ENCODE measurements at places on chromosomes 4 and X. TPM values are rescaled to one million over a fixed set of nuclear protein-coding genes. Genes with fewer than 3 reads are reported as not detected.

Gene SMIM31
- not detected for total RNA-seq

Gene INTS12
- 21.9 TPM for total RNA-seq

Gene STAG2
- total RNA-seq = 51.2 TPM

Gene CLCN4
- 7.2 TPM for total RNA-seq

Gene IL2
- not detected for total RNA-seq

Gene SMIM43
- total RNA-seq = not detected

Gene CLOCK
- total RNA-seq = 20.4 TPM

Gene PDLIM3
- 30.7 TPM for total RNA-seq

Gene ADGRA3
- 27.3 TPM for total RNA-seq

Gene STK32B
- total RNA-seq = 2.9 TPM

Gene UGT2B11
- not detected for total RNA-seq

Gene ERAS
- not detected for total RNA-seq

Gene PDE5A
- 2.2 TPM for total RNA-seq

- H3K4me1 ChIP-seq = peaks cover 20% of the 10 kb centered on the region
- H3K36me3 ChIP-seq = no peaks in the 10 kb centered on the region
- no peak for DNase-seq
- H3K27me3 ChIP-seq = no peaks in the 10 kb centered on the region
- H3K4me3 ChIP-seq = no peak overlapping the region
- no peak overlapping the region for H3K27ac ChIP-seq
Observed at GRCh38 chr4:30835044-30835443, 114.9 kb downstream of the PCDH7 start.

DNA sequence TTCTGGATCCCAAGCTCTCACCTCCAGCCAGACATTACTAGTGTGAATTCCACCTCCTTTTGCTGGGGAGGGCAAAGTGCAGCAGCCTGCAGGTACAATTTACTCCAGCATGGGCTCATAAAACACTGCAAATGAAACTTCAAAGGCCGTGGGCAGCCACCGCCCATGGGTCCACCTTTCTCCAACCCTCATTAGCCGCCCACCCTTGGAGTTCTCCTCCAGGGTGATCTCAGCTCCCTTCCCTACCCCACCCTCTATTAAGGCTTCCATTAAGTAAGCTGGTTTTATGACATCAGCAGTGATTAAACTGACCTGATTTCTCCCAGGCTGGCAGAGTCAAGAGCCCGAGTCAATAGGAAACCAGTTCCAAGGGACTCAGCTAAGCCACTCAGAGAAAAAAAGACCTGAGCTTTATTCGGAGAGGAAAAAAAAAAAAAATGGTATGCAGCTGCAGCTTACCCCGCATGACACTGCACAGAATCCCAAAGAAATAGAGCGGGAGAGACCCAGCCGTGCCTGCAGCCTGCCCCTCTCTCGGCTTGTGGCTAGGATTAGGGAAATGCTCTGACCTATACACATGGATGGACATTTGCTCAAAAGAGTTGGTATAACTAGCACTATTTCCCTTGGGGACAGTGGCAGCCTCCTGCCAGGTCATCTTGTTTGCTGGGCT lies 319.6 kb downstream of the PTTG2 start:
- no peak overlapping the region for H3K4me3 ChIP-seq
- H3K27ac ChIP-seq = no peak overlapping the region
- H3K4me1 ChIP-seq = no peaks in the 10 kb centered on the region
- no peak for DNase-seq
- no peaks in the 10 kb centered on the region for H3K36me3 ChIP-seq
- H3K27me3 ChIP-seq = peaks cover 7% of the 10 kb centered on the region

DNA sequence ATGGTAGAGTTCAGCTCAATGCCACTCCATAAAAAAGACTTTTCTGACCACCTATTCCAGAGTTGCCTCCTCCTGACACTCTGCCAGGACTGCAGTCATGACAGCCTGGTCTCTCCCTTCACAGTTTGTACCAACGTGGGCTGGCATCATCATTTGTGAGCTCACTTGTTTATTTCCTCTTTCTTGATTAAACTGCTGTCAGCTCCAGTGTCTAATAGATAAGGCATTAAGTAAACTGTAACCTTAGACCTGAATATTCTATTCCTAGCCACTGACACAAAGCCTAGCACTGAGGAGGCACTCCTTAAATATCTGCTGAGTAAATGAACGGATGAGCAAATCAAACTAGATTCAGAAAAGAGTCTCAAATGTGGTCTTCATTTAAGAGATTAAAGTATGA lies 48.7 kb downstream of the DDX60 start:
- no peaks in the 10 kb centered on the region for H3K4me1 ChIP-seq
- no peak overlapping the region for H3K4me3 ChIP-seq
- DNase-seq = no peak
- H3K36me3 ChIP-seq = no peaks in the 10 kb centered on the region

GRCh38 chr4:139802488-139802887 lies 136.9 kb downstream of the MGST2 start:
- no peaks in the 10 kb centered on the region for H3K36me3 ChIP-seq
- H3K27me3 ChIP-seq = no peaks in the 10 kb centered on the region
- no peak overlapping the region for H3K4me3 ChIP-seq
- DNase-seq = no peak

GRCh38 chr4:1183985-1184773 lies 11.8 kb upstream of the SPON2 start:
- no peak overlapping the region for H3K27ac ChIP-seq
- no peak overlapping the region for H3K4me3 ChIP-seq
- DNase-seq = no peak
- H3K36me3 ChIP-seq = no peaks in the 10 kb centered on the region
- no peaks in the 10 kb centered on the region for H3K27me3 ChIP-seq
- H3K4me1 ChIP-seq = no peaks in the 10 kb centered on the region

DNA sequence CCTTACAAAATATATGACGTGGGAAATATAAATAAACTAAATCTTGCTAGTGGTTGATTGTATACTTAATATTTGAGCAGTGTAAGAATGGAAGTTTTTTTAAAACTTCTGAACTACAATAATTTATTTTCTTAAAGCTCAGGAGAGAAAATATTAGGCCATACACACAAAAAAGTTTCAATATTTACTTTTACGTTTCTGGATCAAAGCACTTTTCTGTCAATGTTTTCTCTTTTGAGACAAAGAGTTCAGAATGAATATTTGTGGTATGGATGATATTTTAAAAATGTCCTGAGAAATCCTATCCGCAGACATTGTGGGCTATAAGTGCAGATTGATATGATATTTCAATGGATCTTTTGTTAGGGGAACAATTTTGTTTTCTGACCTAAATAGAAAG lies 109.9 kb downstream of the TLL1 start:
- DNase-seq = peak; percentile 14
- no peak overlapping the region for H3K4me3 ChIP-seq
- H3K27me3 ChIP-seq = no peaks in the 10 kb centered on the region
- H3K4me1 ChIP-seq = no peaks in the 10 kb centered on the region

GRCh38 chr4:131613824-131614216 lies 1535.3 kb upstream of the PCDH10 start:
- no peaks in the 10 kb centered on the region for H3K27me3 ChIP-seq
- H3K36me3 ChIP-seq = no peaks in the 10 kb centered on the region
- H3K4me1 ChIP-seq = no peaks in the 10 kb centered on the region
- no peak overlapping the region for H3K4me3 ChIP-seq
- no peak overlapping the region for H3K27ac ChIP-seq

GRCh38 chr4:81505004-81505598 lies 33.4 kb upstream of the RASGEF1B start:
- H3K36me3 ChIP-seq = no peaks in the 10 kb centered on the region
- no peak overlapping the region for H3K4me3 ChIP-seq
- H3K27ac ChIP-seq = no peak overlapping the region
- DNase-seq = no peak

GRCh38 chr4:66169341-66169740 lies 499.1 kb upstream of the EPHA5 start:
- H3K4me3 ChIP-seq = no peak overlapping the region
- no peaks in the 10 kb centered on the region for H3K36me3 ChIP-seq
- no peak overlapping the region for H3K27ac ChIP-seq
- no peaks in the 10 kb centered on the region for H3K4me1 ChIP-seq
- peak; percentile 2 for DNase-seq
- no peaks in the 10 kb centered on the region for H3K27me3 ChIP-seq

GRCh38 chr4:166014411-166014810 lies 141.4 kb downstream of the TLL1 start:
- H3K27me3 ChIP-seq = no peaks in the 10 kb centered on the region
- no peak overlapping the region for H3K4me3 ChIP-seq
- H3K27ac ChIP-seq = no peak overlapping the region
- no peaks in the 10 kb centered on the region for H3K4me1 ChIP-seq
- peak; percentile 2 for DNase-seq

DNA sequence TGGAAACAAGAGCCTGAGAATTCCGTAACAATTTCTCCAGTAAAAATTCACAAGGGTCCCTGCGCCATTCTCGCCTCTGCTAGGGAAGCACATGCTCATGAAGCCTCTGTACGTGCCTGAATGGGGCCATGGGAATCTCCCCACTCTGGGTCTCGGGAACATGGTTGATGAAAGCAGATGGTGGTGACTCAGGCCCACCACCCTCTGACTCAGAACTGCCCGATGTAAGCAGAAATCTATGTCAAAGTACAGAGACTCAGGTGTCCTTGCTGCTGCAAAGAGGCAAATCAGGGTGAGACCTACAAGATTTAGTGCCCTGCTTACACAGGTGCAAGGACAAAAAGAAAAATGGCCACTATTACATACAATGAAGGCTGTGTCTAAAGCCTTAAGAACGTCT lies 65.0 kb downstream of the SCD5 start:
- no peaks in the 10 kb centered on the region for H3K27me3 ChIP-seq
- H3K4me1 ChIP-seq = peaks cover 9% of the 10 kb centered on the region
- DNase-seq = peak; percentile 76
- no peak overlapping the region for H3K4me3 ChIP-seq
- no peak overlapping the region for H3K27ac ChIP-seq

- no peak for DNase-seq
- no peaks in the 10 kb centered on the region for H3K36me3 ChIP-seq
- H3K4me3 ChIP-seq = no peak overlapping the region
- no peaks in the 10 kb centered on the region for H3K27me3 ChIP-seq
- H3K27ac ChIP-seq = no peak overlapping the region
- no peaks in the 10 kb centered on the region for H3K4me1 ChIP-seq
Observed at GRCh38 chr4:78767350-78767749, 8.8 kb upstream of the BMP2K start.

DNA sequence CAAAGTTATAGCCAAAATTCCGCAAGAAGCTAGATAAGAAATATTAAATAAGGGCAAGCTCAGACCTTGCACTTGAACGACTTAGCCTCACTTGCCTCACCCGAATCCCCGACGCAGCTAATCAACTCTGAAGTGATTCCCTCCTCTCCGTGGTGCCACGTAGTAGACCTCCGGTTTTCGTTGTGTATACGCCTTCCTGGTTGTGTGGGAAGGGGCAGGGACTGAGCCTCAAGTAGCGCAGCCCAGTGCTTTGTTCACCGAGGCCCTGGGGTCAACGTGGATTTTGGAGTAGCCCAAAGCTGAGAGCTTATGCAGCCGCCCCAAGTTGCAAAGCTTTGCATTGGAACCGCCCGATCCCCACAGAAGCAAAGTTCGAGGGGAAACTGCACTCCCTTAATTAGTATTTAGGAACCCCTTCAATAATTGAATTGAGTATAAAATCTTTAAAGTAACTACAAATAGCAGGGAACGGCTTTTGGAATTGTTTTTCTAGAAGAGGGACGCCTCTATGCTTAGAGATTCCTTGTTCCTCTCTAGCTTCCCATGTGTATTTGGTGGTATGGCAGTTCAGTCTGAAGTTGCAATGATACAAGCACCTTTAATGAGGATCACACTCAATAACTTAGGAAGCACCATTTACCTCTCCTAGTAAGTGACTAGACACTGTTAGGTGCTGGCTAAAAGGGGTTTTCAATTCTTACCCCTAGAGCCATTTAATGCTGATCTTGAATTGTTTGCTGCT lies 55.7 kb downstream of the LINC00632 start:
- H3K4me1 ChIP-seq = peaks cover 5% of the 10 kb centered on the region
- peak overlapping the region; percentile 74 for H3K4me3 ChIP-seq
- H3K27me3 ChIP-seq = no peaks in the 10 kb centered on the region

DNA sequence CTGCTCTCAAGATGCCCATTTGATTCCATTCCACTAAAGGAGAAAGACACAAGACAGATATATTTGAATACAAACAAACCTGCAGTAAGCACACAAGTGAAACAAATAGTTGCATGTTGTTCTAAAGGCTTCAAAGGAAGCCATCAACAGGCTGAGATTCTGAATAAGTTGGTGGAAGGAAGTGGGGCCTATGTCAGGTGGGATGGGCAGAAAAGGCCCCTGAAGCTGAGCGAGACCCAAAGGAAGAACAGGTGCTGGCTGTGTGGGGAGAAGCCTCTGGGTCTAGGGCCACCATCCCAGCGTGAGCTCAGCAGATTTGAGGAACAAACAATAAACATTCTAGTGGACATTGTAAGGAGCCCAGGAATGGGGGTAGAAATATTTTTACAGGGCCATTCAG lies 82.4 kb upstream of the PLAC8 start:
- H3K36me3 ChIP-seq = no peaks in the 10 kb centered on the region
- no peak for DNase-seq
- no peak overlapping the region for H3K27ac ChIP-seq
- H3K4me1 ChIP-seq = no peaks in the 10 kb centered on the region
- H3K4me3 ChIP-seq = no peak overlapping the region
- H3K27me3 ChIP-seq = no peaks in the 10 kb centered on the region

GRCh38 chr4:69049860-69050259 lies 46.4 kb upstream of the UGT2B7 start:
- no peak overlapping the region for H3K4me3 ChIP-seq
- peaks cover 6% of the 10 kb centered on the region for H3K4me1 ChIP-seq
- DNase-seq = no peak
- H3K36me3 ChIP-seq = no peaks in the 10 kb centered on the region

DNA sequence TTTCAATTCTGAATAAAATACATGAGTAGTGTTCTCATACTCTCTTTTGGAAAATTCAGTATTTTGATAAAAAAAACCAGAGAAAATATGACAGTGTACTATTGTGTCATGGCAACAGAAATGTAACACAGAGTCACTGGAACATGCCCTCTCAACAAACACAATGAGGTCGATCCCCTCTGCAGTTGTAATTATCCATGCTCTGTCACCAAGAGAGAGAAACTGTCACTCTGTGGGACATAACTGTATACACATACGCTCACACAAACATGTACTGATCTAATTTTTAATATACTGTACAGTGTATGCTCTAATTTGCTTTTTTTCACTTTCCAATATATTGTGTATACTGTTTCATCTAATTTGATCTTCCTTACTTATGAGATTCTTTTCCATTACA lies 1136.8 kb upstream of the TENM3 start:
- H3K27me3 ChIP-seq = no peaks in the 10 kb centered on the region
- H3K36me3 ChIP-seq = no peaks in the 10 kb centered on the region
- no peak overlapping the region for H3K4me3 ChIP-seq
- no peak for DNase-seq
- H3K27ac ChIP-seq = no peak overlapping the region

DNA sequence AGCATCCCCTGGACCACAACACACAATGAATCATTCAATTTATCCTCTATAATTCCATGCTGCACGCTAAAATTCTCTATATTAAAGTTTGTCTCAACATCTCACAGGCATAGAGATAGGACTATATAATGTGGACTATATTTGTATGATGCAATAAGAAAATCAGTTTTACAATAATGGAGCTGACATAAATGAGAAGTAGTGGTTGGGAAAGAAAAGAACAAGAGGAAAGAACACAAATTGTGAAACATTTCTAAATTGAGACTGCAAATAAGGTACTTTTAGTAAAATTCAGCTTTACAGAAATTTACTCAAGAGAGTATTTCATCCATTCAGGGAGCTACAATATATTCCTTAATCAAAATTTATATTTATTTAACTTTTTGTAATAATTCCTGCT lies 120.4 kb downstream of the ARAP2 start:
- H3K27ac ChIP-seq = no peak overlapping the region
- H3K4me1 ChIP-seq = no peaks in the 10 kb centered on the region
- no peaks in the 10 kb centered on the region for H3K27me3 ChIP-seq

- H3K4me1 ChIP-seq = no peaks in the 10 kb centered on the region
- H3K27ac ChIP-seq = no peak overlapping the region
- DNase-seq = no peak
- no peaks in the 10 kb centered on the region for H3K27me3 ChIP-seq
- no peaks in the 10 kb centered on the region for H3K36me3 ChIP-seq
Observed at GRCh38 chr4:95465010-95465409, 83.8 kb downstream of the UNC5C start.

All from astrocyte (in vitro differentiated cells and primary cell).